Activated T-cell treated with anti-CD3 and anti-CD28 coated beads for 48 hours (primary cell): ENCODE measurements at places on chromosomes 5 and 9.

DNA sequence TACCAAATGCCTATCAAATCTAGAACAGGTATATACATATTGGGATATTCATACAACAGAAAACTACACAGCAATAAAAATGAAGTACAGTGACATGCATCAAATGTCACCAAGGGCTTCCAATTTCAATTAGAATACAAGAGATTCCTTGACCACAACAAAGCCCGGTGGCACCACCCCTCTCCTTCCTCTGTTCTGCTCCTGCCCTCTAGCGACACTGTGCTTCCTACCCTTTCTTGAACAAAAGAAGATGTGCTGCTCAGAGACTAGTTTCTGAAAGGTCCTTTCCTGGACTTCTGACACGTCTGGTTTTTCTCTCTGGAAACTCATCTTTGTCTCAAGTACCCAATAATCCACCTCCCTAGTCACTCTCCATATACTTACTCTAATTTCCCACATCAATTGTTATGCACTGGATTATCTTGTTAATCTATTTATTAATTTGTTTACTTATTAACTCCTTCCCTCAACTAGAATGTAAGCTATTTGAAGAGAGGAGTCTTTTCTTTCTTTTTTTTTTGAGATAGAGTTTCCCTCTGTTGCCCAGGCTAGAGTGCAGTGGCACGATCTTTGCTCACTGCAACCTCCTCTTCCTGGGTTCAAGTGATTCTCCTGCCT lies 70.4 kb upstream of the CTSV start:
- peak; percentile 17 for DNase-seq

GRCh38 chr5:168765086-168765550 lies 185.9 kb upstream of the PANK3 start:
- DNase-seq = no peak

DNA sequence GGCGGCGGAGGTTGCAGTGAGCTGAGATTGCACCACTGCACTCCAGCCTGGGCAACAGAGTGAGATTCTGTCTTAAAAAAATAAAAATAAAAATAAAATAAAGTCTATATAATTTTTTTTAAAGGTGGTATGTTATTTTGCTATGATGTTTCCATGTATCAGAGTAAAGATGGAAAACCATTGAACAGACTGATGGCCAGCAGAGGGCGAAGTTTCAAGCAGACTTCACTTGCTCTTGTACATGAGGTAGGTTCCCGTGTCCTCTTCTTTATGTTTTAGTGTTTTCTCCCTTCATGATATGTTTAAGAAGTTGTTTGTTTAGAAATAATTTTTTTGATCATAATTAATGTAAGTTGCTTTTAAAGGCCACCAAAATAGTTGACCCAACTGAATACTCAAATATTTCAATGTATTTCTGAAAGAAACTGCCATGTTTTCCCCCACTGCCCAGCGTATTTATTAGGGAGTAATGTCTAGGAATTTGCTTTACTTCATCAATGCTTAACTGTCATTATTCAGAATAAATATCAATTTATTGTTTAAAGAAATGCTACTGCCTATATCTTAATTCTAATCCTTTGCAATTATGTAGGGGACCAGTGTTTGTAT lies 146.4 kb downstream of the HACD4 start:
- peak; percentile 33 for DNase-seq

DNA sequence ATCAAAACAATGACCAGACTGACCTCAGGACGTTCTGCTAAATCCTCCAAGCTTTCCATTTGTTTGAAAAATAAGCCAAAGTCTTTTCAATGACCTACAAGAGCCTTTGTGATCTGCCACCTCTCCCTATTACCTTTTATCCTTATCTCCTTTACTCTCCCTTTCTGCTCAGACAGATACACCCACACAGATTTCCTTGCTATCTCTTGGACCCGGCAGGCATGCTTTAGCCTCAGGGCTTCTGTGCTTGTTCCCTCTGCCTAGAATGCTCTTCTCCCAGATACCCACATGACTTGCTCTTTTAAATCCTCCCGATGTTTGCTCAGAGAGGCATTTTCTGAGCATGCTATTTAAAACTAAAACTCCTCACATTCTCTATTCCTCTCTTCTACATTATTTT lies 8.9 kb upstream of the ELOVL7 start:
- no peak for DNase-seq

DNA sequence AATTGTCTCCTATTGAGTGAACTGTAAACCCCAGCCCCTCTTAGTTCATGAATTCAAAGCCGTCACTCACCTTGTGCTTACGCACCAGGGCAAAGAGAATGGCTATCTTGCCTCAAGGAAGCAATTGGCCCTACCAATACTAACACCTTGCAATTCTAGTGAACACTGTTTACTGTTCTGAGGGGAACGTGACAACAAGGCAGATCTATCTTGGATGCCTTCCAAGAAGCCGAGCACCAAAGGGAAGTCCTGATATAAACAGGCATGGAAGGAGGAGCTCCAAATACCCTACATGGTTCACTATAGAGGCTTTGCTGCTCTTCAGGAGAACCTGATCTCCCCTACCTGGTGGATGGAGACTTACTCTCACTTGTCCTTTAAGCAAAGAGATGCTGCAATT lies 1.7 kb upstream of the PLPPR1 start:
- no peak for DNase-seq

DNA sequence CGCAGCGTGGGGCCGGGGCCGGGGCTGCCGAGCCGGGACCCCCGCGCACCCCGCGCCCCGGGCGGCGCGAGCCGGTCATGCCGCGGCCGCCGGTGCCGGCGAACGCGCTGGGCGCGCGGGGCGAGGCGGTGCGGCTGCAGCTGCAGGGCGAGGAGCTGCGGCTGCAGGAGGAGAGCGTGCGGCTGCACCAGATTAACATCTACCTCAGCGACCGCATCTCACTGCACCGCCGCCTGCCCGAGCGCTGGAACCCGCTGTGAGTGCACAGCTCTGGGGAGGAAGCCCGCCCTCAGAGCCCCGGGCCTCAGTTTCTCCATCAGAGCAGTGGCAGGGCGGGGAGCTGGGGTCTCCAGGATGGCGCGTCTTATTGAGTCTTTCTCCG lies 335 bp downstream of the GALNT12 start:
- DNase-seq = peak; percentile 18

- DNase-seq = peak; percentile 81
Observed at GRCh38 chr9:127899128-127899943, at the start of gene ST6GALNAC6. Gene ST6GALNAC6 (minus strand): TSS chr9:127899603. CDS start chr9:127897981, 1,622 bp downstream.

GRCh38 chr9:115781070-115781736 lies 372.4 kb upstream of the PAPPA start:
- no peak for DNase-seq

- no peak for DNase-seq
Observed at GRCh38 chr5:38780945-38781344, 64.9 kb upstream of the OSMR start.

DNA sequence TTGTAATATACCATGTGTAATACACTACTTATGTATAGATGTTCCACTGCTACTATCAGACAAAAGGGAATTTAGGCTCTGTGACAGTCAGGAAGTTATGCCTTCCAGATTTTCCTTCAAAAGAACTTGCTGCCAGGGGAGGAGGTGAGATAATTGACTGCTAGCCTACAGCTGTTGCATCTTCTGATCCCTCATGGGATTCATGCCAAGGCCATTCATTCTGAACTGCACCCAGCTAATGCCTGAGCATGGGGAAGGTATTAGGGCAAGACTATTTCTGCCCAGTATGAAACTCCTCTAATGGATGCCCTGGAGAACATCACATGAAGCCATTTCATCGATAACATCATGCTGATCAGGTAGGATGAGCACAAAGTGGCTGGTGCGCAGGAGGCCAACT lies 746.5 kb upstream of the ZNF608 start:
- no peak for DNase-seq

DNA sequence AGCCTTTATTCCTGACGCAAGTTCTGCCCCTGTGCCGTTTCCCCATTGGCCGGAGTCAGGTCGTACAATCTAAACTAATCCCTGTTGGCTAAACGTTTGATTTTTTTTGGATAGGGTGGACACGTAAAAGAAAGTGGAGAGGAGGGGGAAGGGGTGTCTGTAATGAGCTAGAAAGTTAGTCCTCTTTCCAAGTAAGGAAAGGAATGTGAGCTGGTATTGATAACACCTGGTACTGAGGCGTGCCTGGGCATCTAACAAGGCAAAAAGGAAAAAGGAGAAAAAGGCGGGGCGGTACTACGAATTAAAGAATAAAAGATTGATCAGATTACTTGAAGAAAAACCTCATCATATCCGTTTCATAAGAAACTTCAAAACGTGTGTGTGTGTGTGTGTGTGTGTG lies 665.2 kb downstream of the ANXA1 start:
- DNase-seq = no peak

GRCh38 chr9:135816651-135816970 lies 90.7 kb downstream of the CAMSAP1 start:
- DNase-seq = no peak

- no peak for DNase-seq
Observed at GRCh38 chr9:90616806-90617205, 25.8 kb downstream of the DIRAS2 start.

GRCh38 chr5:120436996-120437395 lies 27.1 kb upstream of the PRR16 start:
- DNase-seq = no peak

DNA sequence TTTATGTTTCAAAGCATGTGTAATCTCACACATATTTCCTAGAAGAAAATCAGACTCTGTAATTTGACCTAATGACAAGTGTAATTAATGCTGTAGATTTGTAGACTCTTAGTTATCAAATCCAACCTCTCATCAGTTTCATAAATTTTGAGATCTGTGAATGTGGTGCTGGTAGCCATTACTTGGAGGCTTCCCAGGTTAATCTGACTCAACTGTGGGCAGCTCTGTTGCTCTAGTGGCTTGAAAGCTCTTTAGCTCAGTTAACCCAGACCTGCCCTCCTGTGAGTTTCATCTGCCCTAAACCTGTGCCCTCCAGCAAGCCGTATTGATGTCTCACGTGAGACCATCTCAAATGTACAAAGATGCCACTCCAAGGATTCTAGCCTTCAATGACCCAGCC lies 323.4 kb downstream of the FBXL7 start:
- no peak for DNase-seq

DNA sequence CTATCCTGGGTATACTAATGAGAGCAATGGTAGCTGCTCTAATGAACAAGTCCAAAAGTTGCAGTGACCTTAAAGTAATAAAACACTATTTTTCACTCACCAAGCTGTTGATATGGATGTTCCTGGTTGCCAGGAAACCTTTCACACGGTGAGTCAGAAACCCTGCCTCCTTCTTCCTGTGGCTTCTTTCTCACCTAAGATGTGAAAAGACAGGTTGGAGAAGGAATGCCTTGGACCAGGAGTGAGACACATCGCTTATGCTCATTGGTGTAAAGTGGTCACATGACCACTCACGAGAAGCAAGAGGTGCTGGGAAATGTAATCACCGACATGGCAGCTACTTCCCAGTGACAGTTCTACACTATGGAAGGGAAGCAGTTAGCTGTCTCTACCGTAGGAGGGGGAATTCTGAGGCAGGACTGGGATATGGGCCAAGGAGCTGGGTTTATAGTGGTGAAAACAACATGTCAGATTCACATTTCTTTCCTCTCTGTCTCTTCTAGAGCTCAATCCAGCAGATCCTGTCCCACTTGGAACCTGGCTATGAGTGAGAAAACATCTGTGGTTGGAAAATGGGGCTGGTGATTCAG lies 320.4 kb upstream of the KLF4 start:
- no peak for DNase-seq

GRCh38 chr9:112149211-112149610 lies 25.9 kb downstream of the SUSD1 start:
- no peak for DNase-seq

GRCh38 chr5:77991084-77991483 lies 214.9 kb upstream of the TBCA start:
- DNase-seq = no peak

DNA sequence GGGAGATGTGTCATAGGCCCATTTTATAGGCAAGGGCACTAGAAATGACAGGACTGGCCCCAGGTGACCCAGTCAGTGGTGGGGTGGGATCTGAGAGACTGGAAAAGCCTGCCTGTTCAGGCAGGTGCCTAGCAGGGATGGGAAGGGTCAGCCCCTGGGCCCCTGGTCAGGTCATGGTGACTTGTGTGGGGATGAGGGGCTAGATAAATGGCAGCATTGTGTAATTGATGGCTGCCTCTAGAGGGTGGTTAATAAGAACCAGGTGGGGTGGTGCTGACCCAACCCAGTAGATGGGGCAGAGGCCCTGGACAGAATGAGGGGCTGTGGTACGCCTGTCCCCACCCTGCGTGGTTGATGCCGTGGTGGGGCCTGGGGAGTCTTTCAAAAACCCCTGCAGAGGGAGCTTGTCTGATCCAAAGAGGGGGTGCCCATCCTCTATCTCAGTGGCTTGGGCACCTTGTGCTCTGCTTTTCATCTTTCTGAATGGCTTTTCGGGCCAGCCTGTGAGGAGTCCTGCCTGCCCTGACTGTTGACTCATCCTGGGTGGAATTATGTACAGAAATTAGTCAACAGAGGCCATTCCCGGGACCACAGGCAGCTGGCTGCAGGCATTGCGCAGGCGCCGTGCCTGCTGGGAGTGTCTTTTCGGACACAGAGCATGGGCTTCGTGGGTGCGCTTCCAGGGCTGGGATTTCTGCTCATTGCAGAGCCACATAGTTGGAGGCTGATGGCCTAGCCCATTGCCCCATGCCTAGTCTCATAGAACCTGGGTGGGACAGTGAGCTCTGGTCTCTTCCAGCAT lies 93.6 kb upstream of the PITX1 start:
- no peak for DNase-seq

- DNase-seq = no peak
Observed at GRCh38 chr5:180460834-180461233, 33.3 kb upstream of the CNOT6 start.

GRCh38 chr5:50666261-50667022 lies at the start of gene PARP8:
Gene PARP8 (plus strand): TSS chr5:50666637. CDS start chr5:50667096, 459 bp downstream.
- peak; percentile 42 for DNase-seq

- no peak for DNase-seq
Observed at GRCh38 chr5:180046656-180047055, 24.9 kb downstream of the RNF130 start.

DNA sequence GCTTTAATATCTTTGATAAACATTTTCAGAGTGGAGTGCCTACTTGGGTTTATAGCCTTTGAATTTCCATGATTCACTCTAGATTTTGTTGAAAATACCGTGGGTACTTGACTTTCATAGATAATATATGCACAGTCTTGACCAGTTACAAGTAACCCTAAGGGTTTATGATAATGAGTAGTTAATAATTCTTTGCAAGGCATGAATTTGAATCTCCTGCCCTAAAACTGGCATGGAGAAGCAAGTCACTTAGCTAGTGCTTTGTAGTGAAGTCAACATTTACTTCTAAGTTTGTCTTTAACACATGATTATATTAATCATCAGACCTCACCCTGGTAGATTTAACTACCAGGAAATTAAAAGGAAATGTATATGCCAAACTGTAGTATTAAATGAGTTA lies 115.8 kb downstream of the CWC27 start:
- no peak for DNase-seq

GRCh38 chr9:95807326-95807947 lies 68.1 kb upstream of the ERCC6L2 start:
- no peak for DNase-seq
